ENCODE measurements at places on chromosomes 6 and 20.

GRCh38 chr20:11001764-11002540 lies 328.2 kb upstream of the JAG1 start:
- peak; percentile 97 for DNase-seq

- DNase-seq, result no peak
Observed at GRCh38 chr6:91387290-91388059, 800.6 kb upstream of the MAP3K7 start.

- DNase-seq, result peak; percentile 90
Observed at GRCh38 chr6:64520050-64520449, 884.4 kb downstream of the PHF3 start.

GRCh38 chr20:36311854-36312723 lies 6.0 kb downstream of the DLGAP4 start:
- DNase-seq, result no peak

DNA sequence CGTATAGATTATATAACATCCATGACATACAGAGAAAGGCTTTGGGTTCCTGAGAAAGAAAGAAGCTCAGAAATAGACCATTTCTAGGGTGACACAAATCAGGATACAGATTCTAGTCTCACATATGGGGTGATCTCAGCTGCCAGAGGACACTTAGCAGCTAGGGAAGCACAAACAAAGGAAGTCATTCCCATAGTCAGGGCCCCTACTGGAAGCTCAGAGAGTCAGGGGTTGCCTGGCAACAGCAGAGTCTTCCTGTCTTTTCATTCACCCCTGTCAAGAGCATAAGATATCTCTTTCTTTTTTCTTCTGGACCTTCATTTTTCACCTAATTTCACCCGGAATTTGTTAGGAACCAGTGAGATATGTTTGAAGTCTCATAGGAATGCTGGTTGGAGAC lies 81.9 kb upstream of the IYD start:
- no peak for DNase-seq

DNA sequence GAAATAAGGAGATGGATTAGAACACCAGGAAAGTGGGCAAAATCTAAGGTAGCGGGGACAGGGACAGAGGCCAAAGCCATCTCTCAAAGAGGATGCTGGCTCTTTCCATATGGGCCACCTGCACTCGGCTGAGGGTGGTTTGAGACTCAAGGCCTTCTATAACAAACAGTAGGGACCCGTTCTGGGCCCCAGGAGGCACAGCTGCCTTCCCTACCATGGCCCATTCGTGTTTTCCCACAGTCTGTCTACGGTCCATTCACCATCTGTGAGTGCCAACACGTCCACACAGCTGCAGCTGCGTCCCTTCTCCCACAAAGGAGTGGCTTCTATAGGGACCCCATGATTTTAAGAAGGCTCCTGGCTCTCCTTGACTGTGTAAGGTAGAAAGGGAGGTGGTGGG lies 871 bp downstream of the BANF2 start:
- DNase-seq, result no peak

DNA sequence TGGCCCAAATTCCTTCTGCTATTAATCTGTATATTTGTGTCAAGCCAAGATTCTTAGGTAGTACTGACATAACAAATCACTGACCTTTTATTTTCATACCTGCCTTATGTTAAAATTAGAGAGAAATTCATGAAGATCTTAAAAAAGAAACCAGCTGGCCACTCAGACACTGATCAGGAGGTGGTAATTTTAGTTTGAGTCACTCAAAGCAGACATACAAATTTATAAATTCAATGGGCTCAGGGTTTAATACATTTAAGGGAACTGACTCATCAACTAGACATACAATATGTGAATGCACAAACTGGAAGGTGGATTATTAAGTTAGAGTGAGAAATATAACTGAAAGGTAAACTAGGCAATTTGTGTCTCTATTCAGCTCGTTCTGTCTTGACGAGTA lies 711.9 kb upstream of the EYS start:
- no peak for DNase-seq

DNA sequence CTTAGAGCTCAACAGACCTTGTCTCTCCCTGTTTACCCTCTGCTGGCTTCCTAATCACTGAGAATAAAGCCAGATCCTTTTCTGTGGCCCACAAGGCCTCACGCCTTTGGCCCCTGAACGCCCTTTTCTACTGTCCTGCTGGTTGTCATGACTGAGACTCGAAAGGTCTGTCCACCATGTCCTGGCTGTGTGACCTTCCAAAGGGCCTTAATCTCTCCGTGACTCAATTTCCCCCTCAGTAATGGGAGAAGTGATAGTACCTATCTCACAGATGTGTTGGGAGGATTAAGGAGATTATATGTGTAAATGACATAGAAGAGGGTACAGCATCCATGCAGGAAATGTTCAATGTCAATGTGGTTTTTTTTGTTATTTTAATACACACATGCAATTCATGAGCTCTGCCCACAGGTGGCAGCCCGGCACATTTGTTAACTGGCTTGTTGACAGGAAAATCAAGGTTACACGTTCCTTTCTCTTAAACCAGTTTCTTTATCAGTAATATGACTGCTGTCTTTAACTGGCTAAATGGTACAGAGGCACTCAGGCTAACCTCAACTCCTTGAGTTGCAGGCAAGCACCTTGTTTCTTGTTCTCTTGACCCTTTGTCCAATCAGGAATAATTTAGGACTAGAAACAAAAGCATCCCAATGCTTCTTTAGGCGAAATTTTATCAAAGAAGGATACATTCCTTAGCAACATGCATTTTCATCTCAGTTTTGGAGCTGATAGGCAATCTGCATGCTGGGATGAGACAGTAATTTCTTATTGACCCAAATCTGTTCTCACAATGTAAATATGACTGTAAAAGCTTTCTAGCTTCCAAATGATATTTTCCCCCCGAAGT lies 16.6 kb downstream of the SLC22A1 start:
- peak; percentile 69 for DNase-seq

- no peak for DNase-seq
Observed at GRCh38 chr20:25005661-25006060, 13.1 kb upstream of the APMAP start.

GRCh38 chr6:88562353-88563276 lies 396.5 kb upstream of the CNR1 start:
- no peak for DNase-seq

- DNase-seq, result no peak
Observed at GRCh38 chr6:167682125-167682524, 144.6 kb upstream of the AFDN start.

DNA sequence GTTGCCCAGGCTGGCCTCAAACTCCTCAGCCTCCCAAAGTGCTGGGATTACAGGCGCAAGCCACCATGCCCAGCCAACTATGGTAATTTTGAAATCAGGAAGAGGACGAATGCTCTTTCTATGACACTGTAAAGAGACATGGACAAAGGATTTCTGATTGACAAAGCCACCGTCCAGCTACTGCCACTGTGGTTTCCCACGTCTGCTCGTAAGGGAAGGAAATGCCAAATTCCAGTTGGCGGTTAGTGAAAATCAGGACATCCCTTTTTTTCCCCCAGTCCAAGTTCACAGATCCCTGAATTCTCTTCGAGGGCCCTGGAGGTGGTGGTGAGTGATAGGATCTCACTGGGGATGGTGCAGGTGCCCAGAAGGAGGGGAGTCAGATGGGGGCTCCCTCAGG lies 31.2 kb downstream of the SNAI1 start:
- no peak for DNase-seq

DNA sequence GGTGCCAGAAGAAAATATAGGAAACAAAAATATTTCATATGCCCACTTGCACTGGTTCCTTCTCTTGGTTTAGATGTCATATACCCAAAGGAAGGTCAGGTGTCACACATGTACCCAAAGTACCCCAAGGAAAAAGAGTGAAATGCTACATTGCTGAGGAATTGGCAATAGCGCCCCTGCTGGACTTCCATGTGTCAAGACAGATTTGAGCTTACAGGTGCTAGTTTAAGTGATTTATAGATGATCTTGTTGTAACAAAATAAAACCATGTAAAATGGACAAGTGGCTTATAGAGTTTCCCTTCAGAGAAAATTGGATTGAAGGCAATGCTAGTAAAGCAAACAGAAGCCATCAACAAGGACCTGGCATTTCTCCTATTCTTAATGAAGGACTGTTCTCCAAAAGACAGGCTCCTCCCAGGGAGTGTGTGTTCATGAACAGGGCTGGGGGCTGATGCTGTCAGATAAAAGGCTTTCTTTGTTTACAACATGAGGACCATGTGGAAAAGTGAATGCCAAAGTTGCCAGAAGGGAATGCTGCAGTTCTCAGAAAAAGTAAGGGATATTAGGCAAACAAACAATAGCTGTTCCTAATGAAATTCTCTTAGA lies 64.3 kb upstream of the PAK5 start:
- DNase-seq, result peak; percentile 46

GRCh38 chr6:109255087-109255486 lies 127.2 kb downstream of the CD164 start:
- DNase-seq, result no peak

GRCh38 chr20:16107172-16107870 lies 465.9 kb downstream of the KIF16B start:
- no peak for DNase-seq

- no peak for DNase-seq
Observed at GRCh38 chr20:47688385-47689381, 96.6 kb downstream of the SULF2 start.

DNA sequence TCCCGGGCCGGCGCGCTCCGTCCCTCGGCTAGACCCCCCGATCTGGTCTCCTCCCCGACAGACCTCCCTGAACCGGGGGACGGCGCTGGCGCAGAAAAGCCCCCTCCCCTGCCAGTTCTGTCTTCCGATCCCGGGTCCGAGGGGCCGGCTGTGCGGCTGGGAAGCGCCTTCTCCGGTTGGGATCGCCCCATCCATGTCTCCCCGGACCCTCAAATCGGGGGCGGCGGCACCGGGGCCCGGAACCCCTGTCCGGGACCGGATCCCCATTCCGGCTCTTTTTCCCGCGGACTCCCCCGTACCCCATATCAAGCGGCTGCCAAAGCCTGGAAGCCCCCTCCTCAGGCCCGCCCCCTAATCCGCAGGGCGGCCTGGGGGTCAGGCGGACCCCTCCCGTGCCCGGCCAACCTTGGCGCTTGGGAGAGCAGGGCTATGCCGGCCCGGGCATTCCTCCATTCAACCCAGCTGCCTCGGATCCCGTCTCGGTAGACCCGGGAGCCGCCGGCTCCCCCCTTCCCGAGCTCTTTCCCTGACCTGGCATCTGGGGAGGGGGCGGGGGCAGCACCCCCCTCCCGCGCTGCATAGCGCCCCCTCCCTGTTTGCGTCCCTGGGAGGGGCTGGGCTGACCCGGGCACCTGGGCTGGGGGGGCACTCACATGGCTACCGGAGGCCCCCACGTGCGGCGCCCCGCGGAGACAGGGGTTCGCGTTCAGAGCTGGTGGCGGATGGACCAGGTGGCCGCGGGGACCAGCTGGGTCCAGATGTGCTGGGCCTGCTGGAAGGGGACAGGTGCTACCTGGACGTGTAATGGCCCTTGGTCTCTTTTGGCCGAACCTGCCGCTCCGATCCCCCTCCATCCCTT lies 643 bp downstream of the DLGAP4 start:
- no peak for DNase-seq

GRCh38 chr6:140052736-140053729 lies 678.6 kb upstream of the CITED2 start:
- peak; percentile 16 for DNase-seq

DNA sequence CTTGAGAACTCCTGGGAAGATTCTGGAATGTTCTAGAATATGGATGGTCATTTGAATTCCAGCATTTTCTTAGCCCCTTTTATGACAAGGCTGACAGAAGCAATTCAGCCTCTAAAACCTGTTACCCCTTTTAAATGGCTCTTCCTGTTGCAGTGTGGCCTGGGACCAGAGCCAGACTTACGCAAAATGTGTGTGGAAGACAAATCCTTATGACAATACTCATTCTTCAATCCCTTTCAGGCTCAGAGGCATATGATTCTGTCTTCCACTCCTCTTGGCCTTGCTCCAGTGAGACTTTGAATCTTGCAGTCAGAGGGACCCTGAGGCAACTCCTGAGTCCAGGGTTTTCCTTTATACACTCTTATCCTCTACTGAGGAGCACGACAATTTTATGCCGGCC lies 287.0 kb downstream of the CLIC5 start:
- no peak for DNase-seq

DNA sequence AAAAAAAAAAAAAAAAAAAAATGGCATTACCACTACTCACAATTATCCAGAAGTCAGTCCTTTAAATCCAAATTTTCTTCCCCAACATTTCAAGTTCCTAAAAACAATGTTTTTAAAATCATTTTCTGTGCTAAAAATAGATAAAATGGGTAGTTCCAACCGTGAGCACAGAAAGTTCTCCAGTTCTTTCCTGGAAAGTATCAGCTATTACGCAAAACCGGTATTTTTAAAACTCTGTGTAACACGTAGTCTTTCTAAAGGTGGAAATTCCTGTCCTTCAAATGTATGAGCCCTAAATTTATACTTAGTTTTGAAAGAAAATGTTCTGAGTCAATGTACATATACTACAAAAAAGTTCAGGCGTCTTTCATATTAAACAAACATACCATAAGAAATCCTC lies 83.5 kb upstream of the SCAF8 start:
- no peak for DNase-seq

- no peak for DNase-seq
Observed at GRCh38 chr6:166419286-166419685, 36.5 kb upstream of the MPC1 start.

- DNase-seq, result peak; percentile 4
Observed at GRCh38 chr6:101386982-101387381, 6.5 kb upstream of the GRIK2 start.

DNA sequence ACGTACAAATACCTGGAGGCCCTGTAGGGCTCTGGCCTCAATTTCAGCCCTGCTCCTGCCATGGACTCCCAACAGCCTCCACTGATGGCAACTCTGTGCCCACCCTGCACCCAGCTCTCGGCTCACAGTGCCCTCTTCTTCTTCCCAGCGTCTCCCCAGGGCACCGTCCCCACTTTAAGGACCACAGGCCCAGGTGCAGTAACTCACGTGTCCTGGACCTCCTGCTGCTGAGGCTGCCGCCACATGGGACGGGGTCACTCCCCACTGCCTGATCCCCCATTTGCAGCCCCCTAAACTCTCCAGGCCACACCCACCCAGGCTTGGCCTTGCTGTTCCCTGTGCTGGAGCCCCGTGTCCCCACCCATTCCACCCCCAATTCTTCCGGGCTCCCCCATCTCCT lies 223.4 kb downstream of the PREX1 start:
- no peak for DNase-seq

GRCh38 chr20:51884561-51884960 lies 82.2 kb upstream of the SALL4 start:
- DNase-seq, result no peak

DNA sequence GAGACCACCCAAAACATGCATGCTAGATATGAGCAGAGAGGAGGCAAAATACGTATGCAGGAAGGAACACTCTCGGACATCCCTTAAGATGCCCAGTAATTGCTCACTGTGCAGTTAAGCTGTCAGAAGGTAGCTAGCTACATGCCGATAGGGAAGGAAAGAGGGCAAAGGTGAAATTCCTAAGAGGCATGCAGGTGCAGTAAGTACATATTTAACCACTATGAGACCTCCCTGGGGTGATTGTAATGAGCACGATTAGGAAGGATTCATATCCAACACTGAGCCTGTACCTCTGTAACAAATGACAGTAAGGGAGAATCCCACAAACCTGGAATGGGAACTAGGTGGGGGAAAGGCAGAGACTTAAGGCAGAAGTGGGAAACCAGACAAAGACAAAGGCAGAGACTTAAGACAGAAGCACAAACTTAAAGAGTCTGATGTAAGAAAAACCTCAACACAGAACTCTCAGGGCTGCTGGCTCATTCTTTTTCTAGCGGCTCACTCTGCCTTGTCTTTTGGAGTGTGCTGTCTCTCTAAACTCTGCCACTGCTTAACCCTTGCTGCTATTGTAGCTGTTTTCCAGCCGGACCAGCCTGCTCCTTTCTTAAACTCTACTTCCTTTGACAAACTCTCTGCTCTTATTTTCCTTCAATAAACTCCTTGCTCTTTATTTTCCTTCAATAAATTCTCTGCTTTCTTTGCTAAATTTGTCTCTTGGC lies 148.1 kb downstream of the UBE3D start:
- DNase-seq, result no peak

GRCh38 chr6:53302678-53303360 lies 45.9 kb downstream of the ELOVL5 start:
- peak; percentile 77 for DNase-seq

All from RKO (cell line).